Adrenal gland (tissue), 19 donors: ENCODE measurements at places on chromosomes 7 and 10. TPM values are rescaled to one million over a fixed set of nuclear protein-coding genes. Genes with fewer than 3 reads are reported as not detected.

The NEUROD6 gene
- polyA plus RNA-seq = not detected

The ZKSCAN5 gene
- 6.1 TPM for polyA plus RNA-seq

The C10orf105 gene
- polyA plus RNA-seq = 0.07 TPM

The NEUROG3 gene
- not detected for polyA plus RNA-seq

The DDIT4 gene
- 109 TPM for polyA plus RNA-seq

The RBM48 gene
- 8.5 TPM for polyA plus RNA-seq

The METTL27 gene
- polyA plus RNA-seq = 2.2 TPM

The DNAJC12 gene
- 134 TPM for polyA plus RNA-seq

The LIPM gene
- polyA plus RNA-seq = not detected

The CCDC146 gene
- 8.7 TPM for polyA plus RNA-seq

The ELN gene
- 4.6 TPM for polyA plus RNA-seq

The GPR85 gene
- 2.3 TPM for polyA plus RNA-seq

The SPACDR gene
- not detected for polyA plus RNA-seq

The CDK14 gene
- polyA plus RNA-seq = 3.4 TPM

The AFAP1L2 gene
- polyA plus RNA-seq = 1.4 TPM

The FAM237B gene
- not detected for polyA plus RNA-seq

The PPP1R9A gene
- polyA plus RNA-seq = 10.2 TPM

The FAM24B gene
- polyA plus RNA-seq = 3.1 TPM
